ENCODE measurements at places on chromosomes 7 and 10.

- DNase-seq, result no peak
Observed at GRCh38 chr10:52756295-52756694, 16.3 kb downstream of the MBL2 start.

DNA sequence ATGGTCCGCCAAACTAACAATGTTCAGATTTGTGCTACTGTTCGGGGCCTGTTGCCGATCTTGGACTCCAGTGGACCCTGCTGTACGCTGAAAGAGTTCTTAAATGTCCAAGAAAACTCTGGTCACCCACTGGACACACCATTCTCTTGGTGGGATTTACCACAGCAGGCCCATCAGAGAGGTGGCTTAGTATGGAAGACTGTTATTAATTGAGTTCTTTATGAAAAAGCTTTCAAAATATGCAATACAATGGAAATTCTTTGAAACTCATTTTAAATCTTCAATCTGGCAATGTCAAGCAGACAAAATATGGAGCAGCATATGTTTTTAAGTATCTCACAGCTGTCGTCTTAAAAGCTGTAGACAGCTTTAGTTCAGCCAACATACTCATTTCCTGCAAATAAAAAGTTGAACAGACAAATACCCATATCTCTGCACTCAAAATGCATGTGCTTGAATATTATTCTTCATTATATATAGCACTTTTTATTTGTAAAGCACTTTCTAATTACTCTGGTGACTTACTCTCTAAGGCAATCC is 37.4 kb upstream of the GRM8 start:
- no peak for DNase-seq

GRCh38 chr7:12670743-12671520 is 16.5 kb upstream of the ARL4A start:
- no peak for DNase-seq

GRCh38 chr7:121994625-121995410 is 121.9 kb downstream of the PTPRZ1 start:
- DNase-seq, result peak; percentile 68

DNA sequence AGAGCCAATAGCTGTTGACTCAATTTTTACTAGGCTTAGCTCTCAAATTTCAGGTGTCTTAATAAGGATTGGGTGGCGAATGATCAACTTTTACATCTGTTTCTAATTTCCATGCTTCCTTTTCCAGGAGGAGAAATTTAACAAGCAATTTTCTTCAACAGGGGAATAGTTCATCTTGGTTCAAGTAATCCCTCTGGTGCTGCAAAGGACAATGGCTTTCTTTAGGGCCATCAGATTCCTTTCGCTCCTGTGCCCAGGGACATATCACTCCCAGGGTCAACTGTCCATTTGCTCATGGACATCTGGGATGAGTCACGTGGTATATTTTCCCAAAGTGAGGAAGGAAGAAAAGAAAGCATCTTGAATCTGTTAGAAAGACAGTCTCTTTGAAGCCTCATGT is 313.3 kb downstream of the FRMD4A start:
- DNase-seq, result no peak

DNA sequence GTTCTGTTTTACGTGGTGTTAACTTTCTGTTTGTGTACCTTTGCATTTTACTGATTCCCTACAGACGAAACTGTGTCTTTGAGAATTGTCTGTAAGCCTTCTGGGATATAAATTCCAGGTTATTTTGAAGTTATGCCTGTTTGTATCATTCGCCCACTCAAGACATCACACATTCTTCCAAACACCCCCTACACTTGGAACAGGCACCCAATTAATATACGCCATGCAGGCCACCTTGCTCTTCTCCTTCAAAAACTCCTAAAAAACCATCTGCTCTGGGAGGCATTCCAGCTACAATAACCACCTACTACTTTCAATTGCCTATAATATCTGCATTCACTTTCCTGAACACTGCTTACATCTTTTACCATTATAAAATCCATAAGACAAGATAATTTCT is 453.3 kb downstream of the DGKB start:
- DNase-seq, result no peak

- peak; percentile 10 for DNase-seq
Observed at GRCh38 chr10:69451784-69452251, 553 bp downstream of the TSPAN15 start.

DNA sequence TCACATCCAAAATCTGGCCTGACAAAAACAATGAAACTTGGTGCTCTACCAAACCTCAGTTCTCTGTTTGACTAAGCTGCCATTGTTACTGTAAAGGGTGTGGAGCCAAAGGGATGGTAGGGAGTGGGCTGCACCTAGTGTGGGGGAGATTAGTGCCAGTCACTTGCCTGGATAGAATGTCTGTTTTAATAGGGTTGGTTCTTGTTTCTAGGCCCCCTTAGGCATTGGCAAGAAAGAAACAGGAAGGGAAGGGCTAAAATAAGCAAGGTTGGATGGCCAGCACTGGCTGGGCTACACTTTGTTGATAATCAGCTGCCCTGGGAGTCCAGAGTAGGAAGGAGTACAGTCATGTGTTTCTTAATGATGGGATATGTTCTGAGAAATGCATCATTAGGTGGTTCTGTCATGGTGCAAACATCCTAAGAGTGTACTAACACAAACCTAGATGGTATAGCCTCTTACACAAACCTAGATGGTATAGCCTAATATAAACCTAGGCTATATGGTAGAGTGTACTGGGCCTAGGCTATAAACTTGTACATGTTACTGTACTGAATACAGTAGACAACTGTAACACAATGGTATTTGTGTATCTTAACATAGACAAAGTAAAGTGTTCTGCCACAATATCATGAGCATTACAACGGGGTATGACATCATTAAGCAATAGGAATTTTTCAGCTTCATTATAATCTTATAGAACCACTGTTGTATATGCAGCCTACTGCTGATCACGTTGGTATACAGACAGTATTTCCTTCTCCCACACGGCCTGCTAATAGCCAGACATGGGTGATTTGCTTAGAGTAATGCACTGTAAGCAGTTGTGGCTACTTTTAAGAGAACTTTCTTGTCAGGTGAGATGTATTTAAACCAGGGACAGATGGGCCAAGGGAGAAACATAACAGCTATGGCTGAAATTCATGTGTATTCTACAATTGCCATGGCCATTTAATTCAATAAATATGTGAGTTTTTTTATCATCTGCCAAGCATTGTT is 15.4 kb downstream of the BBIP1 start:
- no peak for DNase-seq

DNA sequence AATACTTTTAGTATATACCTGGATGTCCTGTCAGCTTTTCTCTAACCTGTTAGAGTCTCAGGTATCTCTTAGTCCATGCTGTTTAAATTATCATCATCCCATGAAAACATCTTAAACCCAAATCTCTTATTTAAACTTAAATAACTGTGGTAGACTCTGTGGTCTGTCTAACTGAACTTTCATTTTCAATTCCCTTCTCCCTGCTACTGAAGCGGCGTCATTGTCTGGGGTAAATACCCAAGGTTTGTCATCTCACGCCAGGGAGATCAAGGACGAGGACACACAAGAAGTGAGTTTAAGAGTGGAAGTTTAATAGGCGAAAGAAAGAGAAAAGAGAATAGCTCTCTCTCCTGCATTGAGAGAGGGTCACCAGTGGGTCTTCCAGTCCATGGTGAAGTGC is 804.4 kb upstream of the CELF2 start:
- no peak for DNase-seq

- DNase-seq, result no peak
Observed at GRCh38 chr7:88276605-88277153, 30.0 kb downstream of the STEAP4 start.

- no peak for DNase-seq
Observed at GRCh38 chr7:36185756-36186155, 32.7 kb downstream of the EEPD1 start.

DNA sequence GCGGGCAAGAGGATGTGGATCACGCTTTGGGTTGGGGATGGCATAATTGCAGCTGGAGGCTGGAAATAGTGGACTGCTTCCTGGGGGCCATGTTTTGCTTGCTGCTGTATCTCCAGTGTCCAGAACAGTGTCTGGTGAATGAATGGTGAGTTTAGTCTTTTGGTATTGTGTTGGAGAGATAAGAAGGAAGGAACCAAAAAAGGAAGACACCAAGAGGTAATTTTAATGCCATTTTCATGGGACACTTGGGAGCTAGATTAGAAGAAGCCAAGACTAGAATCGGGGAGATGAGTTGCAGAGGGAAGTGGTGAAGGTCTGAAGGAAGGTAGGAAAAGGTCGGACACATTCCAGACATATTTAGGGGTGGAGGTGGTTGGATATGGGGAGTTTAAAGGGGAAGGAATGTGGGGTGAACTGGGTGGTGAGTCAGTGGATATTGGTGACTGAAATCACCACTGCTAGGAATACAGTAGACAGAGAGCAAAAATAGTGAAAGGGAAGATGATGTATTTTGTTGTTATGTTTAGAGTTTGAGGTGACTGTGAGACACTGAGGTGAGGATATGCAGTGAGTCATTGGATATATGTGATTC is 76.7 kb downstream of the CCNY start:
- DNase-seq, result no peak

- DNase-seq, result no peak
Observed at GRCh38 chr7:36116347-36117202, 36.5 kb upstream of the EEPD1 start.

GRCh38 chr10:1411956-1412355 is 325.4 kb downstream of the ADARB2 start:
- DNase-seq, result no peak

GRCh38 chr7:289756-290553 is at the start of gene FOXL3:
Gene FOXL3 (plus strand): TSS chr7:290170. CDS start chr7:290170, 0 bp downstream.
- DNase-seq, result no peak

GRCh38 chr7:132533916-132534315 is 42.4 kb downstream of the PLXNA4 start:
- DNase-seq, result no peak

- no peak for DNase-seq
Observed at GRCh38 chr7:80937336-80937735, 18.5 kb upstream of the SEMA3C start.

DNA sequence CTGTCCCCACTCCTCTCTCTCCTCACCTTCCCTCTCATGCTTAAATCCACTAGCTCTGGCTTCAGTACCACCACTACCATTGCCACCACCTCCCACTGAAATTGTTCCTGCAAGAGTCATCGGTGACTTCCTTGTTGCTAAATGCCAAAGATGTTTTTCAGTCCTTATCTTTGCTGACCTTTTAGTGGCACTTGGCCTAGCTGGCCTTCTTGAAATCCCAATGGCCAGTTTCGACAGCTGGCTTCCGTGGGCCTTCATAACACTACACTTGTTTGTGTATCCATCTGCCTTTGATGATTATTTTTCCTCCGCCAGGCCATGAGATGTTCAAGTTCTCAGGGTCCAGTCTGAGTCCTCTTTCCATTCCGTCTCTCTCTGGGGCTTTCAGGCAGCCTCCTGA is 118.2 kb upstream of the NANOS1 start:
- DNase-seq, result no peak

DNA sequence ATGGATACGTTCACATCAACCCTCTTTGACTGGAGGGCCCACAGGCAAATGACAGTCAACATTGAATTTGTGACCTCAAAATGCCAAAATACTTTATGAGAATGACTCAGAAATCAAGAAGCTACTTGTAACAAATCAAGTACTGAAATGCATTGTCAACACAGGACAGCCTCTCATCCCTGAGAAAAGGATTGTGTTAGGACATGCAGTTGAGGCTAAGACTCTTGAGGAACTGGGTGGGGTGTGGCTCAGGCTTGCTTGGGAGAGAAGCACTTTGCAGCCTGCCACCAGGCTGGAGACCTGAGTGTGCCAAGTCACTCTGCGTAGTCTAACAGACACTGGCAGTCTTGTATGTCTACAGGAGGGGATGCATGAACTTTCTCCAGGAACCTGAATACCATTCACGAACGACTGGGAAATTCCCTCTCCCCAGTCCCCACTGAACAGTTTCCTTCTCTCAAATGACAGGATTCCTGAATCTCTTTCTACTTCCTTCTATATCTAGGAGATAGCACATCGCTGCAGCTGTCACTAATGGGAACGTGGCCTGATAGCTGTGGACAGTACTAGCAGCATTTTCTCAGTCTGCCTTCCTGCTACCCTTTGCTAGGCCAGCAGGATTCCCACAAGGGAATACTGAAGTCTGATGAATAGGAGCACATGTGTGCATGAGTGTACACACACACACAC is 3.3 kb upstream of the SMO start:
- DNase-seq, result no peak

- DNase-seq, result no peak
Observed at GRCh38 chr7:15556339-15557105, 5.3 kb downstream of the AGMO start.

DNA sequence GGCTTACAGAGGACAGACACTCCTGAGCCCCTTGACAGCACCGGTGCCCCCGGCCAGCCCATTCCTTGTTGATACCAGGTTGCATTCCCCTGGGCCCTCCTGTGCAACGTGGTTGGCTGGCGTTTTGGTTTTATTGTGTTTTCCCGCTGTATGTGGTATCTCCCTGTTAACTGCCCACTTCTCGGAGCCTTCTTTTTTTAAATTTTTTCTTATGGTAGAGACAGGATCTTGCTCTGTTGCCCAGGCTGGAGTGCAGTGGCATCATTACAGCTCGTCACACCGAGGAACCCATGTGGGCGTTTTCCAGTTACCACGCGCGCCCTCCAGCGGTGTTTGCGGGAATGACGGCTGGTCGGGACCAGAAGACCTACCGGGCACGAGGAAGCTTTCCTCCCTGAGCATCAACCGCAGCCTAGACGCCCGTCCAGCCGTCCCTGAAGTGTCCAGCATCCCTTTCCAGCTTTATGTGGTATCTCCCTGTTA is 16.9 kb upstream of the ZFAND2A start:
- peak; percentile 97 for DNase-seq

- no peak for DNase-seq
Observed at GRCh38 chr7:91180746-91181145, 83.5 kb upstream of the FZD1 start.

DNA sequence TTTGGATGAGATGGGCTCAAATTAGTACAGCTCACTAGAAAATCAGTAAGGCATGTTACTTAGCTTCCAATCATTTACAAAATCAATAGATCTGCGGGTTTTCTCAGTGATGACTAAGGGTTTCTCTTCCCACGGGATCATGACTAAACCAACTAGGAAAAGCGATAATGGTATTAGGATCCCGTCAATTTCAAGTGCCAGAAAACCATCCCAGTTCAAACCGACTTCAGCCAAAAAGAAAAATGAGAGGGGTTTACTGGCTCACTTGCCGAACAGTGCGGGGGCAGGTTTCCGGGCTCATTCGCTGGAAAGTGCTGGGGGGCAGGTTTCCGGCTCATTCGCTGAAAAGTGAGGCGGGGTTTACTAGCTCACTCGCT is 62.1 kb upstream of the LYZL2 start:
- no peak for DNase-seq

- no peak for DNase-seq
Observed at GRCh38 chr10:19843487-19843886, 27.3 kb downstream of the PLXDC2 start.

DNA sequence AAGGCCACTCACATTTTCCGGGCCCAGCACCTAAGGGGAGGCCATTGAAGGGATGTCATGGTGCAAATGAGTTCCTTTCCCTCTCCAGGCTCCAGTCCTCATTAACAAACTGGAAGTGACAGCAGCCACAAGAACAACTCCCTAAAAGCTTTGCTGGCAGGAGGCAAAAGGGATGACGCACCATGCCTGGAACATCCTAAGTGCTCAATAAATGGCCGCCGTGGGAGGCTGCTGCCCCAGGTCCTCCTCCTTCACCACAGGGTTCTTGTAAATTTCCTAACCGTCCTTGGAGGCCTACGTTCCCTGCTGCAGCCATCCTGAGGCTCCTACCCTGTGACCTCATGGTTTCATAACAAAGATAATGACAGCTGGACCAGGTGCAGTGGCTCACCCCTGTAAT is 41.3 kb upstream of the CAMK1D start:
- no peak for DNase-seq

- DNase-seq, result no peak
Observed at GRCh38 chr10:33638374-33638773, 303.9 kb upstream of the NRP1 start.

- no peak for DNase-seq
Observed at GRCh38 chr7:78530351-78530750, 731.8 kb downstream of the PHTF2 start.

All from H1 (cell line).